ENCODE measurements at places on chromosomes 12 and 14.

DNA sequence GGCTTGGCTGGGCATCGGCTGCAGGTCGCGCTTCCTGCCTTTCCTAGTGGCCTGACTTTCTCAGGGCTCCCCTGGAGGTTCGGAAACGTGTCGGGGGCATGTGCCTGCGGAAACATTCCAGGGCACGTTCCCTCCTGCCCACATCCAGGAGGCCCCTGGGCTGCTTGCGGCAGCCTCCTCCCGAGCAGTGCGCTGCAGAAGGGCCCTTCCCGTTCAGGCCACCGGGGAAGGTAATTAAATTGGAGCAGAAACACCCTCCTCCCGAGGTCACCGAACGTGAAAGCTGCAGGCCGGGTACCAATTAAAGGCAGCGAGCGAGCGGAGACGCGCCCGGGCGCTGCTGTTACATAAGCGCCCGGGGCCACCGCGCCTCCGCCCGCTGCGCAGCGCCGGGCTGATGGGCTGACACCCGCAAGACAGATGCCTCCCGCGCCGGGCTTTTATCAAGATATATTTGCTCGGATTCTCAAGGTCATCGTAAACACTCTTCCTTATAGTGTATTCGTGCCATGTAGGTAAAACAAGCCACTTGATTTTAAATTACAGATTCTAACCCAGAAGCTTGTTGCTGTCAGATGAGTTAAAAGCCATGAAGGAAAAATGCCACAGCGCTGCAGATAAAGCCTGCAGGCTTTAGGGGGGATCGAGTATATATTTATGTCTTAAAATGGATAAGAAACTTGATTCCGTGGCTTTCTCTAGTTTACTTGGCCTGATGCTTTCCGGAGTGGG is 31.4 kb downstream of the SSPN start:
- peak; percentile 61 for DNase-seq

DNA sequence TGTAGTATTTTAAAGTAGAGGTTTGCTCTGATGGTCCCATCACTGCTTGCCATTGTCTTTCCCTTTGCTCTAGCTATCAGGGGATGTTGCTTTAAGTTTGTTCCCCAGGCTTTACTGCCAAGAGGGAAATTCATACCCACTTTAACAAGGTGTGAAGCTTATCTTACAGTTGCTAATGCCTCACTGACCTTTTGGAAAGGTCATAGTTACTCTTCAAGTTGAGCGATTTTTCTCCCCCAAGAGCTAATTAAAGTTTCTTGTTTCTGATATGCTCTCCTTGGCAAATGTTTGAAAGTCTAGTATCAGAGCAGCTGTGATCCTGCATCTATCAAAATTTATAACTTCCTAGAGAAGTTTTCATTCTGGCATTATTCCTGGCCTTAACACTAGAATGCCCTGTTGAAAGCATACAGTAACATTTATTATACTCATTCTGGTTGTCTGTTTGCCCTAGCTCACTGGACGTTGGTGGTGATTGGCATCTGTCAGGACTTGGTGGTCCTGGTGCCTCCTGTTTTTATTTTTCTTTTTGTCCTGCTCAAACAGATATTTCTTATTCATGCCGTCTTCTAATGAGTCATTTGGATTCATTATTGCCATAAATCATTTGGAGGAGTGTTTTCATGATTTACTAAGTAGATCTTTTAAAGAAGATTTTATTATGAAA is 8.1 kb downstream of the ATP2A2 start:
- DNase-seq = no peak

DNA sequence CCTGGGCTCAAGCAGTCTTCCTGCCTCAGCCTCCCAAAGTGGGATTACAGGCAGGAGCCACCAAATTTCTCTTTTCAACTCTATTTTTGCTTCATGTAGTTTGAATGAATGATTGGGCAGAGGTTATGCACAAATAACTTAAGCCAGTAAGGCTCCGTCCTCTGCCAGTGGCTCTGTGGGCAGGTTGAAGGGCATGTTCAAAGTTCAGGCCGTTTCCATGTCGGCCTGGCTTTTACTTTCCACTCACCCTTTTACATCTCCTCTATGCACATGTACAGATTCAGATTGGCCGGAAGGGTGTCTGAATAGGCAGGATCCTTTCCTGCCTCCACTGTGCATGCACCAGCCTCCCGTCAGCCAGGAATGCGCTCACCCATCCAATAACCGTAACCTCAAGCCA is 132.3 kb downstream of the EML1 start:
- DNase-seq = no peak

GRCh38 chr12:21998782-21999181 is 47.2 kb upstream of the CMAS start:
- no peak for DNase-seq

GRCh38 chr14:23376482-23377197 is at the start of gene CMTM5:
Gene CMTM5, plus strand, starts transcription at chr14:23377046. Its CDS starts 206 bp downstream, at chr14:23377252.
- DNase-seq = peak; percentile 98

DNA sequence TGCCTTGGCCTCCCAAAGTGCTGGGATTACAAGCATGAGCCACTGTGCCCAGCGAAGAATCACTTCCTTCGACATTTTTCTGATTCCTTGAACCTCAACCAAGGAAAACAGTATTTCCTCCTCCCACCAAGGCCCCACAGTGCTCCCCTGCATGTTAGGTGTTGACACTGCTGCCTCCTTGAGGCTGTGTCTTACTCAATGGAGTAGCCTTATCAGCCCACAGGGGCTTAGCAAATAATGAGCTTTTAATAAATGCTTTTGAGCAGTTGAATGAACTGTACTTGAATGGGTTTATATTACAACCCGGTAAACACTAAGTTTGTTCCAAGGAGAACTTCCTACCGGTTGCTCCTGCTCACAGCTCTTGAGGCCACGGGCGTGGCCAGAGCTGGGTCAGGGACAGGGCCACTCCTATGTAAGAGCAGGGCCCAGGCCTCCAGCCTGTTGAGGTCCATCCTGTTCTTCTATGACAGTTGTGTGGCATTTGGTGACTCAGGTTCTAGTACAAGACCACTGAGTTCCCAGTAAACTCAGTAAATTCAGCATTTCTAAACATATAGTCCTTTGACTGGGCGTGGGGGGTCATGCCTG is 36.8 kb upstream of the TUBA1A start:
- no peak for DNase-seq

DNA sequence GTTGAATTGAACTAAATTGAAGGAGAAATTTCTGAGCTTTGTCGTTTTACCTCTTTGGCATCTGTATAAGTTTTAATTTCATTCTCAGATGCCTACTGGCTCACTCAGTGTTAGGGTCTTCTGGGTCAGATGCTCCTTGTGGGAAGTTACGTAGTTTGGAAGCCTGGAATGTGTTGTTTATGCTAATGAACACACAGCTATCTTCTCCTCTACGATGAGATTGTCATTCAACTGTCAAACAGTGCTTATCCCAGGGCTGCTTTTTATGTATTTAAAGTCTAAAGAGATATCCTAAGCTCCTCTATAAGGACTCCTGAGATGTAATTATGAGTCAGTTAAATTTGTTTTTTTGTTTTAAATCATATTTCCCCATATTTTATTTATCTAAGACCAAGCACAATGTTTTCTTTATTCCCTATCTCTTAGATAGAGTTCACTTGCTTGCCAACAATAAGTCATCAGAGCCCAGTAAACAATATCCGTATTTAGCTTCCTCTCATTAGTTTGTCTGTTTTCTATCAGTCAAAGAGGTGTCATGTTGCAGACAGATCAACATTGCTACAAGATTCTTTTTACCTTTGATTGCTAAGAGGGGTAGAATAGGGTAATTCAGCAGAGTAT is 368.0 kb upstream of the PDE3A start:
- DNase-seq = no peak

- peak; percentile 43 for DNase-seq
These were observed 485 bp upstream of the PNMA1 start for GRCh38 chr14:73714656-73715081.

DNA sequence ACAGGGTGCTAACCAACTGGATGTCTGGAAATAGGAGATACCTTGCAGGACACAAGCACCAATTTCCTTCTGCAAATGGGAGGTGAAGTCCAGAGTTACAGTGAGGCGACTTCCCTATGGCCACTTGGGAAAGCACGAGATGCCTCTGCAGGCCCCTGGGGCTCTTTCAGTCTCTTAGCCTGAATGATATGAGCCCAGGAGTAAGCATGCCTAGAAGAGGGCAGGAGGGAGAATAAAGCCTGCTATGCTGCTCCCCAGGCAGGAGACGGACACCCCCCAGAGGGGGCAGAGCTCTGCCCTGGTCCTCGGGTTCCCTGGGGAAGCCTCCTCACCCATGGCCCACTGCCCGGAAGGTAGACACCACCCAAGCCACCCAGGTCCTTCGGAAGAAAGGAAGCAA is 105.1 kb downstream of the GCH1 start:
- no peak for DNase-seq

DNA sequence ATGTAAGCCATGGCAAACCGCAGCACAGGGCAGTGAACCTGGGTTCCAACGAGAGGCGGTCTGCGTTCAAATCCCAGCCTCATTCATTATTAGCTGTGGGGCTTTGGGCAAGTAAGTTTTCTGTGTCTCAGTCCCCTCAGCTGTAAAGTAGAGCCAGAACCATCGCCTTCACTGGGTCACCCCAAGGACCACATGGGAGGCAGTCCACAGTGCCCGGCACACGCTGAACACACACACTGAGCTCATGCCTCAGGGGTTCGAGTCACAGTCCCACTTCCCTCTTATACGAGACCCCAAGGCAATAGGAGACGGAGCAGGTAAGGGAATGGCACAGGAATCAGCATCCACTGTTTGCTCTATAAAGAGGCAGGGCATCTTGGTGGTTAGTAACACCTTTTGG is 19.1 kb downstream of the LRTM2 start:
- no peak for DNase-seq

DNA sequence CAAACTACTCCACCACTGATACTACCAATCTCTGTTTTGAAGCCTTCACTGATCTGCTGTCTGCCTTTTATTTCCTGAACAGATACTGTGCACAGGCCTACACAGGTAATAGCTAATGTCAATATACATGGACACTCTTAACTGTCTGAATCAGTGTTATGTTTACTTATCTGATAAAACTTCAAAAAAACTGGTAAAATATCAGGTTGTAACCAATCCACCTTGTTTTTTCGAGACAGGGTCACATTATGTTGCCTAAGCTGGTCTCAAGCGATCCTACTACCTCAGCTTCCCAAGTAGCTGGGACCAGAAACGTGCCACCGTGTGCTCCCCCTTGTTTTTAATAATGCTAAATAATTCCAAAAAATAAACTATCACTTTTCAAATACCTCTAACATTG is 43.5 kb downstream of the HECTD1 start:
- no peak for DNase-seq

- peak; percentile 51 for DNase-seq
These were observed 45.8 kb upstream of the TMED10 start for GRCh38 chr14:75222208-75222701.

DNA sequence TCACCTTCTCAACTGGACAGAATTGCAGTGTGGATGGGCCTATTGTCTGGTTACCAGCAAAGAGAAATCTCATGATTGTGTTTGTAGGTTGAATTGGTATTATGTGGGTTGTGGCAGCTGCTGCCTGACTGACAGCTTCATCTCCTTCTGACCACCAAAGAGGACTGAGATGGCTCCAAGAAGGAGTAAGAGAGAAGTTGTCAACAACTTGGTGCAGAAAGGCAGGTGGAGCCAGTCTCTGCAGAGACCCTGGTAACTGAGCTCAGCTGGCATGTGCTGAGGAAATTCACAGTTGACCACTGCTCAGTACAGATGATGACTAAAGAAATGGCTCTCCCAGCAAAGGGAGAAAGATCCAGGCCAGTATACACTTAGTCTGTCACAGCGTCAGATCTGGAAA is 240.0 kb upstream of the AMIGO2 start:
- DNase-seq = no peak

GRCh38 chr12:102702447-102703114 is 214.5 kb downstream of the PAH start:
- DNase-seq = peak; percentile 44

- no peak for DNase-seq
These were observed 86.8 kb upstream of the ADAMTS20 start for GRCh38 chr12:43638806-43639205.

DNA sequence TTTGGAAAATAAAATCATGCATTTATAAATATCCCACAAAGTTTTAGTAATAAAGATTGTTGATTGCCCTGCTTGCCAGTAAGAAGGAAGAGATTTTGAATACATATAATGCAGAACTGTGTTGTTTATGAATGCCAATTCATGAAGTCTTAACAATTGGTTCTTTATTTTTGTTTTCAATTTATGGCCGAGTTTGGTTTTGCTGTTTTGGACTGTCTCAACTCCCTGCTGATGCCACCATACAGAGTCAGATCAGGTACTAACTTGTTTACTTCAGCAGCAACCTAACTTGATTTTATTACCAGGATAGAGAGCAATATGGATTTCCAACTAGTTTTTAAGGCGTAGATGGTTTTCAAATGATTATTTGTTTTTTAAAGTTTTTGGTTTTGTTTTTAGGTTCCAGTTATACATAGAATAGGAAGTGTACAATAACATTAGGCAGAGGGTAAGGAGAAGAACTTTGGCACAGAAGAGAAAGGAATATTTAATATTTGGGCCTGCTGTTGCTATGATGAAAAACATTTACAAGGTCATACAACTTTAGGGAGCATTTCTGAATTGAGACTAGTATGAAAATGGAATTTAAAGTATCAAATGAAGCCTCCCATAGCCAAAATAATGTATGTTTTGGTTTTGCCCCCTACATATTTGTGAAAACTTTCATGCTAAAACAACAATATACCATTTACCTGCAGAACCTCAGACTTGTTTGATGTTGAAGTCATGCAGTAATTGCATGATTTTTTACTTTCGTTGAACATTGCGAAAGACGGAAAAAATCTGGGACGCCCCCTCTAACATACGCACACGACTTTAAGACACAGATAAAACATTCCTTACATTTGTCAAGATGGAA is 904 bp upstream of the FAM177A1 start:
- DNase-seq = peak; percentile 32

GRCh38 chr14:88490168-88490567 is 64.6 kb downstream of the PTPN21 start:
- DNase-seq = no peak

DNA sequence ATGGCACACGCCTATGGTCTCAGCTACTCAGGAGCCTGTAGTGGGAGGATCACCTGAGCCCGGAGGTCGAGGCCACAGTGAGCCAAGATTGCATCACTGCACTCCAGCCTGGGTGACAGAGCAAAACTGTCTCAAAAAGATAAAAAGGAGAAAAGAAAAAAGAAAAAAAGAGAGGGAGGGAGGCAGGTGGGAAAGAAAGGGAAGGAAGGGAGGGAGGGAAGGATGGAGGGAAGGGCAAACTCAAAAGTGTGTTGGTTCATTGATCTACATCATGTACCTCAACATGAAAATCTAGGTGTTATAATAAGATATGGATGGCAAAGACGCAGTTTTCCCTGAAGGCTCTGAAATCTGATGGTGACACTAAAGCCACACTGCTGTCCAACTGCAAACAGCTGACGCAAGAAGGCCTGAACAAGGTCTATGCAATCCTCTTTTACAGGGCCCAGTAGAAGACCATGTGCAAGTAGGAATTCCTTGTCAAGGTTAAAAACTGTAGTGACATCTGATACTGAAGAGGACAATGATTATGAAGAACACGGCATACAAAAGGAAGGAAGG is 143.6 kb downstream of the ITPR2 start:
- no peak for DNase-seq

DNA sequence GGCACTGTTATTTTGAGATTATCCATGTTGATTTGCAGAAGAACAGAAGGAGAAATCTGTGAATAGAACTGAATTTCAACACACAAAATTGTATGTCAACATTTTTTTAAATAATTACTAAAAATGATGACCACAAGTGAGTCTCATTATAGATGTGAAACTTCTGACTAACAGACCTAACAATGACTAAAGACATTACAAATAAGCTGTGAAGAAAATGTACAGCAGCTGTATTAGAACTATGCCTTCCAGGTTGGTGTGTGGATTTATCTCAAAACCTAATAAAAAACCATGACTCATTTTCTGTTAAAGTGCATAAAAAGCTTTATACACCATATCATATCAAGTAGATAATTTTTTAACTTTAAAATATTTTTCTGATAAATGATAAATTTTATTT is 22.5 kb upstream of the FOXG1 start:
- no peak for DNase-seq

All from Ammon's horn (tissue), 1 donor.